ENCODE measurements at places on chromosomes 4 and X. TPM values are rescaled to one million over a fixed set of nuclear protein-coding genes. Genes with fewer than 3 reads are reported as not detected.

DNA sequence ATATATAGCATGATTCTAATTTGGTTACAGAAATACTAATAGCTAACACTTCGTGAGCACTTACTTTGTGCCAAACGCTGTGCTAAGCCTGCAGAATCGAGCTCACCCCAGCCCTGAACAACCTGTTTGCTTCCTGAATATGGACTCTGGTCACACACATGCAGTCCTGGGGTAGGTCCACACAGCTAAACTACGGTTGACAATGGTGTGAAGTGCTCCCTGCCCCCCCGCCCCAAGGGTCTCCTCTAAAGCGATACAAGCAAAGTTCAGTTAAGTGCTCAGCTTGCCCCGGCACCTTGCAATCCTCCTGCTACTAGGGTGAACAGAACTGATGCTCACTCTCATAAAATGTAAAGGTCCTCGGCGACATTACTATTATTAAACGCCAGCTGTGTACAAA is 879 bp downstream of the FOXP3 start:
- DNase-seq, result no peak

DNA sequence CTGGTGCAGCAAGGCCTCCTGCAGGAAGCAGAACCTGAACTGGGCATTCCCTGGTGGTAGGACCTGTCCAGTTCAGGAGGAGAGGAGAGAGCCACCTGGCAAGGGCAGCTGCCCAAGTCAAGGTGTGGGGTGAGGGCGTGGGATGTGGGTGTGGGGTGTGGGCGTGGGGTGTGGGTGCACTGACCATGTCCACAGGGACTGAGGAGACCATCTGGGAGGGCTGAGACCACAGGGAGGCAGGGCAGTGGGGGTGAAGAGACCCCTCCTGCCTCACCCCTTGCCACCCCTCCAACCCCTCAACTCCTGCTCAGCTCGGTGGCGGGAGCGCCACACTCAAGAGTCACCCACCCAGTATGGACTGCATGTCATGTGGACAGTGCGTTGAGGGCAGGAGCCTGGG is 117.9 kb downstream of the CPZ start:
- no peak for DNase-seq

DNA sequence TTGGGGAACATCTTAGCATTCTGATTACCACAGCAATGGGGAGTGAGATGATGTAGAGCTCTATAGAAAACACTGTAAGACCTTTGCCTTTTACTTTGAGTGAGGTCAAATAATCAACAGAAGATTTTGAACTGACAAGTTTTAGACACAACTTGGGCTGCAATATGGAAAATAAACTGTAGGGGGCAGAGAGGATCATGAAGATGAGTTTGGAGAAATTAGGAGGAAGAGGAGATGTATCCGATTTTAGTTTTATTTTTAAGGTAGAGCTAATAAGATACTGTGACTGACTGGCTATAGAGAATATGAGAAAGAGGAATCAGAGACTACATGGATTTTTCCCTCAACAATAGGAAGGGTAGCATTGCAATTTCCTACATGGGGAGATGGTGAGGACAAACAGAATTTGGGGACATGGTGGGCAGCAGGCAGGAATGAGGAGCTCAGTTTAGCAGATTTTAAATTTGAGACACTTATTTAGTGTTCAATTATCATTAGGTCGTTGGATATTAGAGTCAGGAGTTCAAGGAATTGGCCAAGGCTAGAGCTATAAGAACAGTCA is 563.1 kb downstream of the INPP4B start:
- no peak for DNase-seq

- no peak for DNase-seq
Observed at GRCh38 chr4:52687696-52688095, 28.6 kb upstream of the USP46 start.

DNA sequence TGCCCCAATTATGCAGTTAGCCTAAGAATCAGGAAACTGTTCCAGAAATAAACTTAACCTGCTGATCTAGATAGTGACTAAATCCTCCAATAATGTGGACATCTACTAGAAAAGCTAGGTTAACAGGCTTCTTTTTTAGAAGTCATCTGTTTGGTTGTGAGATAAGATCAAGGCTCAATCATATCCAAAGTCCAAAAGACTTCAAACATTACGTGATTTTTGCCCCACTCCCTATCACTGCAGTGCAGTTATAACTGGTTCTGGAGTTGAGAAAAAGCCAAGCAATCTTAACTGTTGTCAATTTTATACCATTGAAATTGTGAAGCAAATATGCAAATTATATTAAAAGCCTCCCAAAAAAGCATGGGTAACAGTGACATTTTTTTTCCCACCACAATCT is 781.4 kb downstream of the KLHL13 start:
- peak; percentile 1 for DNase-seq

GRCh38 chr4:2907706-2908293 is 55.4 kb downstream of the NOP14 start:
- no peak for DNase-seq

DNA sequence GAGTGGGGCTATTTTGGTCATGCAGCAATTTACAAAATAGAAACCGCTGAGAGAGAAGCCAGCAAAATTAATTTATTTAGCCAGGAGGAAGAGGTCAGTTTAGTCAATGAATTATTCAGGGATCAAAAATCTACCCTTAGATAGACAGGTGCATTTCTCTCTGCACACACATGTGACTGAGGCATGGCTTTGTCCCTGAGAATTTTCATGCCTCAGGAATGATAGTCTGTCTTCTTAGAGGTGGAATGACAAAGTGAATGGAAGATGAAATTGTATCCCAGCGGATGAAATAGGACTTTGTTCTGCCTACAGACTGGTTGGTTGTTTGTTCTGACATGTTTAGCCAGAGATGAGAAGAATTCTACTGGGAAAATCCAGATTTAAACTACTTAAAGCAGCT is 46.0 kb downstream of the ANKRD50 start:
- no peak for DNase-seq

- DNase-seq, result peak; percentile 76
Observed at GRCh38 chr4:90174621-90175023, 47.4 kb downstream of the CCSER1 start.

DNA sequence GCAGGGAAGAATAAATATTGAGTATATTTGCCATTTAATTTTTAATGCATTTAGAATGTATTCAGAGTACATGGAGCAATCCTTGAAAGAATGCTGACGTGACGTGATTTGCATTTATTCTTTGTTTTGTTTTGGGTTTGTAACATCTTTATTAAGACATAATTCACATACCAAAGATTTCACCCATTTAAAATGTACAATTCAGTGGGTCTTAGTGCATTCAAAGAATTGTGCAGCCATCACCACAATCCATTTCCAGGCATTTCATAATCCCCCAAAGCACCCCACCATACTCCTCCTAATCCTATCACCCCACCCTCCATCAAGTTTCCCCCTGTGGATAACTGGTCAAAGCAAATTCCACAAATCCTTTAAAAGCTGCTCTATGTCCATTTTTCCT is 87.4 kb downstream of the FAM9B start:
- no peak for DNase-seq

- DNase-seq, result no peak
Observed at GRCh38 chr4:139866276-139866962, 200.8 kb downstream of the MGST2 start.

GRCh38 chr4:127400731-127401346 is 231.9 kb upstream of the INTU start:
- peak; percentile 64 for DNase-seq

DNA sequence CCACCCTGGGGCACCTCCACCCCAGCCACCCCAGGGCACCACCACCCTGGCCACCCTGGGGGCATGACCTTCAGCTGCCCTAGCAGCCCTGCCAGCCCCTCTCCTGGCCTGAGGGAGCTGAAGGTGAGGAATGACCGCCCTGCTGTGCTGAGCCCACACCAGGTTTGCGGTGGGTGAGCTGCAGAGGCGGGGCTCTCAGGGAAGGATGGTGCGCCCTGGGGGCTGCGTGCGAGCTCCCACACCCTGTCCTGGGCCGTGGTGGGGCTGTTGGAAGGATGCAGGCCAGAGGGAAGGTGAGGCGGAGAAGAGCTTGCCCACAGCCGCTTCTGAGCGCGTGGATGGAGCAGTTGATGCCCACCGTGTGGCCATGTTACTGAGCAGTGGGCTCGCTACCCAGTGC is 17.7 kb downstream of the UVSSA start:
- DNase-seq, result no peak

LARP1B gene
- 40.1 TPM for total RNA-seq

TLR3 gene
- 17.5 TPM for total RNA-seq

PPP4R3C gene
- not detected for total RNA-seq

LRRC66 gene
- not detected for total RNA-seq

PHOX2B gene
- not detected for total RNA-seq

Data from renal cortical epithelial cell (primary cell).